ENCODE measurements at places on chromosomes 2 and 18. TPM values are rescaled to one million over a fixed set of nuclear protein-coding genes. Genes with fewer than 3 reads are reported as not detected.

DNA sequence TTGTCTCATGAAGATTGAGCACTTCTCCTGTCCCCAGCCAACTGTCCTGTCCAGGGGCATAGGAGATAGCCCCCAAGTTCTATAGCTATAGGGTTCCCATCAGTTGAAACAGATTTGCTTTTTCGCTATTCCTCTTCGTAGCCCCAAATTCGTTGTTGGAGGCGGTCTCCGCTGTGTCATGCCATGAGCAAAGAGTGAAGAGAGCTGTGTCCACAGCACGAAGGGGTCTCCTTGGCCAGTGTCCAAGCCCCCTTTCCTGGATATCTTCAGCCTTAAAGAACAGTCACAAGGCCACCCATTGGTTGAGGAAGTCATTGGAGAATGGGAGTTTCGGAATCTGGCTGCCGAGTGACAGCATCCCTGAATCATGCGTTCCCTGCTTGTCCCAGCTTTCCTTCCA, 21.0 kb downstream of the IGFBP5 start:
- no peaks in the 10 kb centered on the region for H3K4me1 ChIP-seq
- no peak overlapping the region for H3K4me3 ChIP-seq
- no peaks in the 10 kb centered on the region for H3K36me3 ChIP-seq
- no peak for DNase-seq
- H3K27ac ChIP-seq: no peak overlapping the region

- DNase-seq: no peak
- H3K4me3 ChIP-seq: no peak overlapping the region
- H3K4me1 ChIP-seq: no peaks in the 10 kb centered on the region
- no peak overlapping the region for H3K27ac ChIP-seq
These were observed 161.6 kb downstream of the LCLAT1 start for GRCh38 chr2:30608643-30609042.

- H3K36me3 ChIP-seq: no peaks in the 10 kb centered on the region
- no peak overlapping the region for H3K4me3 ChIP-seq
- no peaks in the 10 kb centered on the region for H3K27me3 ChIP-seq
- H3K4me1 ChIP-seq: no peaks in the 10 kb centered on the region
These were observed 974.3 kb upstream of the CELF4 start for GRCh38 chr18:38539856-38540255.

DNA sequence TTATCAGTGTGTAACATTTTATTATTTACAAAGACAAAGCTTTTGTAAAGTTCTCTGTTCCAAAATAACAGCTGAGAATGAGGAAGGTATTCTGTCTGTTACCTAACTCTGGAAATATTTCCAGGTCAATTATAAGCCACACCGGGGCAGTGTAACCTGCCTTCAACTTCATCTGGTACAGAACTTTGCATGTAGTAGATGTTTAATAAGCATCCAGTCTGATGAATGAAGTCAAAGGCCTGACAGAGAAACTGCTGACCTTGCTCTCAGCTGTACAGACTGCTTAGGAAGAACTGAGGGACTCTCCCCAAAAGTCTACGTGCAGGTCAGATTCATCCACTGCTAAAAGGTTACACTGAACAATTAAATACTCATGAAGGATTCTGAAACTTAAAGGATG, 43.3 kb downstream of the WDFY1 start:
- H3K27me3 ChIP-seq: no peaks in the 10 kb centered on the region
- H3K36me3 ChIP-seq: peaks cover 6% of the 10 kb centered on the region
- no peak overlapping the region for H3K4me3 ChIP-seq
- DNase-seq: no peak
- H3K4me1 ChIP-seq: no peaks in the 10 kb centered on the region
- no peak overlapping the region for H3K27ac ChIP-seq

- H3K4me3 ChIP-seq: no peak overlapping the region
- DNase-seq: no peak
- no peaks in the 10 kb centered on the region for H3K4me1 ChIP-seq
- H3K27ac ChIP-seq: no peak overlapping the region
These were observed 7.2 kb downstream of the BOLL start for GRCh38 chr2:197777823-197778407.

GRCh38 chr18:62324917-62325805, at the start of gene TNFRSF11A:
TSS of gene TNFRSF11A (plus strand) at chr18:62325310. CDS start at chr18:62325353, 43 bp downstream.
- H3K36me3 ChIP-seq: no peaks in the 10 kb centered on the region
- H3K27ac ChIP-seq: no peak within 1 kb of the TSS
- no peaks in the 10 kb centered on the region for H3K4me1 ChIP-seq
- DNase-seq: no peak
- H3K27me3 ChIP-seq: no peaks in the 10 kb centered on the region

- H3K4me1 ChIP-seq: peaks cover 5% of the 10 kb centered on the region
- DNase-seq: no peak
- no peaks in the 10 kb centered on the region for H3K36me3 ChIP-seq
- H3K27ac ChIP-seq: no peak overlapping the region
- peak overlapping the region; percentile 18 for H3K4me3 ChIP-seq
These were observed 187.9 kb upstream of the ZEB2 start for GRCh38 chr2:144707736-144708326.

GRCh38 chr2:205765151-205765550, 82.8 kb downstream of the NRP2 start:
- H3K4me1 ChIP-seq: peaks cover 2% of the 10 kb centered on the region
- H3K36me3 ChIP-seq: peaks cover 15% of the 10 kb centered on the region
- no peak overlapping the region for H3K4me3 ChIP-seq

- H3K27me3 ChIP-seq: no peaks in the 10 kb centered on the region
- no peak for DNase-seq
- no peak overlapping the region for H3K27ac ChIP-seq
- H3K36me3 ChIP-seq: no peaks in the 10 kb centered on the region
These were observed 228.3 kb downstream of the LDLRAD4 start for GRCh38 chr18:13446610-13447461.

GRCh38 chr2:18133310-18133709, 254.8 kb downstream of the KCNS3 start:
- no peak overlapping the region for H3K4me3 ChIP-seq
- no peak overlapping the region for H3K27ac ChIP-seq
- H3K36me3 ChIP-seq: no peaks in the 10 kb centered on the region
- no peaks in the 10 kb centered on the region for H3K4me1 ChIP-seq
- no peaks in the 10 kb centered on the region for H3K27me3 ChIP-seq
- no peak for DNase-seq

- H3K4me3 ChIP-seq: no peak overlapping the region
- no peak overlapping the region for H3K27ac ChIP-seq
- H3K36me3 ChIP-seq: no peaks in the 10 kb centered on the region
- H3K27me3 ChIP-seq: no peaks in the 10 kb centered on the region
- H3K4me1 ChIP-seq: no peaks in the 10 kb centered on the region
These were observed 17.0 kb upstream of the CD8A start for GRCh38 chr2:86807468-86808275.

DNA sequence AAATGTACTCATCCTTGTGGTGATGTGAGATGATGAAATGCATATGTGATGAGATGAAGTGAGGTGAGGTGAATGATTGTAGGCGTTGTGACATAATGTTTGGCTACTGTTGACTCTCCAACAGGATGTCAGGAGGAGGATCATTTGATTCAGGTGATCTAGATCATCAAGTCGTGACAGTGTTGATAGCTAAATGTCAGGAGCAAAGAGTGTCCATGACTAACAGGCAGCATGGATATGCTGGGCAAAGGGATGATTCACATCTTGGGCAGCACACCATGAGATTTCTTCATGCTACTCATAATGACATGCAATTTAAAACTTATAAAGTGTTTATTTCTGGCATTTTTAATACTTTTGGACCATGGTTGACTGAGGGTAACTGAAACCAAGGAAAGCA, 40.2 kb upstream of the UBXN4 start:
- no peaks in the 10 kb centered on the region for H3K27me3 ChIP-seq
- DNase-seq: no peak
- no peaks in the 10 kb centered on the region for H3K4me1 ChIP-seq

Gene LHCGR
- total RNA-seq: not detected

Gene OTOF
- 0.06 TPM for total RNA-seq

Gene ZNF513
- 15.3 TPM for total RNA-seq

Gene CDKL4
- total RNA-seq: 0.88 TPM

Gene GKN2
- total RNA-seq: not detected

Gene ALK
- 0.30 TPM for total RNA-seq

Gene UGT1A5
- total RNA-seq: not detected
